ENCODE measurements at places on chromosomes 7 and 10.

DNA sequence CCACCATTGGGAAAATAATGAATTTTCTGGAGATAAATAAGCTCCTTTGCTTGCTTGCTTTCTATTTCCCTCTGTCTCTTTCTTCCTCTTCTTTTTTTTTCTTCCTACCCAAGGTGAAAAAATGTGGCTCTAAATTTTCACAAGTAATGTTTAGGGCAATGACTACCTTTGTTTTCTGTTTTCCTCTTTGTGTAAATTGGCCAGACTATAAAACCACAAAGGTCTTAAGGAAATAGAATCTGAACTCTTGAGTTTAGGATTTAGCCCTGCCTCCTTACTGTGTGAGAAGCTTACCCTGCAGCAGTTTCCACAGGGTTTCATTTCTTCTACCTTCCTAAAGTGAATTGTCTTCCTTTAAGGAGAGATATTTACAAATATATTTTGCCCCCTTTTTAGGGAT is 330.4 kb downstream of the ARL4A start:
- peak; percentile 3 for DNase-seq

DNA sequence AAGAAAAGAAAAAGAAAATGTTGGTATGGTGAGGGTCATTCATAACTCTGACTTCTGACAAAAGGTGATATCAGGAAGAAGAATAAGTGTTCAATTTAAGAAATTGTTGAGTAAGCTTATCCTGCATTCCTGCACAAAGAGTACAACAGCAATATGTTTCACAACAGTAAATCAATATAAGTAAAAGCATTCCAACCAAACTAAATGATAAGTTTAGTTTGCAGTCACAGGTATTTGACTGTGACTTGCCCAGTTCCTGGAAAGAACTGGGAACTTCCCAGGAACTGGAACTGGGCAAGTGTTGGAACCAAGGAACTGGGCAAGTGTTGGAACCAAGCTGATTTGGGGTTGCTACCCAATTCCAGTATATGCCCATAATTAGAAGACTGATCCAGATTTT is 35.0 kb downstream of the NEURL1 start:
- peak; percentile 21 for DNase-seq

- peak; percentile 8 for DNase-seq
Measured at GRCh38 chr10:116836902-116837523, 12.3 kb upstream of the ENO4 start.

GRCh38 chr10:81367132-81367531 is 507.9 kb upstream of the NRG3 start:
- no peak for DNase-seq

- DNase-seq = no peak
Measured at GRCh38 chr7:148545172-148545571, 45.4 kb upstream of the C7orf33 start.

DNA sequence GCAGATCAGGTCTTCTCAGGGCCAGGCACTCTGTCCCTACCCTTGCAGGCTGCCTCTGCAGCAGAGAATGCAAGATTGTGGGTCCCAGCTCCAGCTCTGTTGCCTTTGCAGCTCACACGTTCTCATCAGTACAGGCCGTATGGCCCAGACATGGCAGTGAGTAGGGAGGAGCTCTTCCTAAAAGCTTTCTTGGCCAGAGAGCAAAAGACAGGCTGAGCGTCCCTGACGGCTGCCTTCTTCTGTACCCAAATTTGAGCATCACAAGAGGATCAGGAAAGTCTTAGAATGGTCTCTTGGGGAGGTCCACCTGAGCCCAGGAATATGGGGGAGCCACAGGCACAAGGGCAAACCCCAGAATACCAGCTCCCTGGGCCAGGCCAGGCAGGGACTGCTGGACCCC is 266.3 kb upstream of the ZMIZ1 start:
- DNase-seq = no peak

DNA sequence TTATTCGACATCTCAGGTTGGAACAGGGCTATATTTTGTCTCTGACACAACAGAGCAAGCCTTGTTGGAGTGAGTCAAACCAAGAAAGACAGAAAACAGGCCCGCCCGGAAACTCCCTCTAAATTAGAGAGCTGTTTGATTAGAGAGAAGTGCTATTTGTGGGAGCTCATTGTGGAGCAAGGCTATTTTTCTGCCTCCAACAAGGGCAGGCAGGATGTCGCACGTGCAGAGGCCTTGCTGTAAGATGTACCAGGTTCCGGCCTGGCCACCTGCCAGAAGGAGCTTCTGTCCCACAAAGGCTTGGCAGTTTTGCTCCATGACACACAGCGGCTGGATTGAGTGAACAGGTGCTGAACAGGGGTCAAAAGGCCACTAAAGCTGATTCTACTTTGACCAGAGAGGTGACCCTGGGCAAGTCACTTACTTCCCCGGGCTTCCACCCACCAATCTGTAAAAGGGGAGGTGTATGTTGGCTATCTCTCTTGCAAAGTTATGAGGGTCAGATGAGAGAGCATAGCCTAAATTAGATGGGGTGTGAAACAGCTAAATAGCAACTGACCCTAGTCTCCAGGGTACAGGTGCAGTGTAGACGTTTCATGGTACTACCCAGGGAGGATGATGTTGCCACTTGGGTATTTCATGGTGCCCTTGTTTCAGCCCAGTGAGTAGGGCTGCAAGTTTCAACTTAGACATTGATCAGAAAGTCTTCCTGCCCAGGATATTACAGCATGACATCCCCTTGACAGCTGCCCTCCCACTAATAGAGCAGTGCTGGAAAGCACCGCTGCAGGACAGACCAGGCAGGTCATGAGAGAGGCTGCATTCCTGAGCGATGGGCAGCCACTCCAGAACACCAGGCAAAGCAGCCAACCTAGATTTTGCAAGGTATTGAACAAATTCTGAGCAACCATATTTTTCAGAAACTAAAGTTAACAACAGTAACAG is 62.0 kb downstream of the VSTM4 start:
- DNase-seq = no peak

- DNase-seq = peak; percentile 65
Measured at GRCh38 chr10:43204943-43205671, 61.8 kb downstream of the RASGEF1A start.

DNA sequence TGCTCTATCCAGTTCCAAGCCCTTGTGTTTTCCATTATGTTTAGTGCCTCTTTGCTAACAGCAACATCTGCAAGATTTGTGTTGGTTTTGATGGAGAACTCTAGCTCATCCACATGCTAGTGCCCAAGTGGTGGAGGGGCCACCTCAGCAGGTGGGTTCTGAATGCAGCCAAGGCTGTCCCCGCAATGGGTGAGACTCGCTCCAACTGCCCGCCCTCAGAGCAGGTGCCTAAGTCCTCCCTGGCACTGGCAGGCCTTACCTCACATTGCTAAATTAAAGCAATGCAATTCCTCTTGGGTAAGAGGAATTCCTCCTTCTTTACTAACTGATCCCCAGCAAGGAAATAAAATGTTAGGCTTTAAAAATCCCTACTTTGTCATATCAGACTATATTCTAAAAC is 146.8 kb downstream of the ADCY1 start:
- DNase-seq = no peak

DNA sequence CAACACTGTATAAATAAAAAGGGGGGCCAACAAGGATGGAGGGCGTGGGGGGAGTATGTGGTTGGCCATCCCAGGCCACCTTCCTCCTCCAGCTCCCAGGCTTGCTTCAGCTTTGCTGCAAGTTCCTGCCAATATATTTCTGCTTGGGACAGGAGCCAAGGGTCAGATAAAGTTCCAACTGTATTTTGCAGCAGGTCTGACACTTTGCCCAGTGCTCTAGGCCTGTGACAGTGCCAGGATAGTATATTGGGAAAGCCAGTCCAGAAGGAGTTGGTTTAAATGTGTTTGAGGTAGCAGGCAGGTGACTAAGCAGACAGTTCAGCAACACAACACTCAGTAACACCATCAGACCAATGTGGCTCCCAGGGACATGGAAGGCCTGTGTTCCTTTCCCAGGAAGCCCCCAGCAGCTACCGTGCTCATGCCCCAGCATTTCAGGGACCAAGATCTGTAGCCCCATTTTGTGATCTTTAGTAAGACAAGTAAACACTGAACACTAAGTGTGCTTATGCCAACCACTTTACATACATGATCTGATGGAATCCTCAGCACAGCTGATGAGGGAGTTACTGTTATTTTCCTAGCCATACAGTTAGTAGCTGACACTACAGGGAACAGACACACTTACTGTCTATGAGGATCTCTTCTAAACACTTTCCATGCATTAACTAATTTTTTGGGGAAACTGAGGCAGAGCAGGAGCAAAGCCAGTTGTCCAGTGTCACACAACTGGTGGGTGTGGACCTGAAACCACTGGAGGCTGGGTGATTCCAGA is 38.9 kb downstream of the DNAJB12 start:
- peak; percentile 56 for DNase-seq

- no peak for DNase-seq
Measured at GRCh38 chr7:135245226-135246190, 11.9 kb downstream of the STRA8 start.

- DNase-seq = peak; percentile 70
Measured at GRCh38 chr10:42652858-42653257, 14.5 kb upstream of the ZNF33B start.

GRCh38 chr10:14810969-14811953 is 26.6 kb downstream of the CDNF start:
- DNase-seq = no peak

- DNase-seq = no peak
Measured at GRCh38 chr7:50914460-50914859, 131.8 kb upstream of the GRB10 start.

DNA sequence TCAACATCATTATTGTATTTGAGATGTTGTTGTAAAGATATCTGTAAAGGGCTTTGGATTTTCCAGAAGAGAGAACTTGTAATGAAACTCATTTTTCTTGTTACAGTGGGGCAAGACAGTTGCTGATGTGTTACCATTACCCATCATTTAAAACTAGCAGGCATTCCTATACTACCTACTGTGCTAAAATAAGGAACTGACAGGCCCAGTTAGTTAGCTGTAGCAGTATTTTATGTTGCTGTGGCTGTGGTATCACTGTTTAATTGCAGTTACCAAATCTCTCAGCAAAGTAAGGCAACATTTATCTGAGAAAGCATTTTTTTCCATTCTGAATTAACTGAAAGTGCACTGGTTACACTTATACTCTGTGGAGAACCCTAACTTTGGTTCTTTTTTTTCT is 9.9 kb downstream of the ST7 start:
- no peak for DNase-seq

- no peak for DNase-seq
Measured at GRCh38 chr10:43162604-43163003, 24.4 kb downstream of the CSGALNACT2 start.

- DNase-seq = peak; percentile 96
Measured at GRCh38 chr7:977326-978048, 2.1 kb upstream of the COX19 start.

GRCh38 chr10:943334-944033 is 12.0 kb upstream of the LARP4B start:
- no peak for DNase-seq

GRCh38 chr7:123871998-123872867 is 27.3 kb downstream of the HYAL4 start:
- DNase-seq = peak; percentile 76

GRCh38 chr10:132848951-132849545 is 63.1 kb upstream of the NKX6-2 start:
- DNase-seq = no peak

DNA sequence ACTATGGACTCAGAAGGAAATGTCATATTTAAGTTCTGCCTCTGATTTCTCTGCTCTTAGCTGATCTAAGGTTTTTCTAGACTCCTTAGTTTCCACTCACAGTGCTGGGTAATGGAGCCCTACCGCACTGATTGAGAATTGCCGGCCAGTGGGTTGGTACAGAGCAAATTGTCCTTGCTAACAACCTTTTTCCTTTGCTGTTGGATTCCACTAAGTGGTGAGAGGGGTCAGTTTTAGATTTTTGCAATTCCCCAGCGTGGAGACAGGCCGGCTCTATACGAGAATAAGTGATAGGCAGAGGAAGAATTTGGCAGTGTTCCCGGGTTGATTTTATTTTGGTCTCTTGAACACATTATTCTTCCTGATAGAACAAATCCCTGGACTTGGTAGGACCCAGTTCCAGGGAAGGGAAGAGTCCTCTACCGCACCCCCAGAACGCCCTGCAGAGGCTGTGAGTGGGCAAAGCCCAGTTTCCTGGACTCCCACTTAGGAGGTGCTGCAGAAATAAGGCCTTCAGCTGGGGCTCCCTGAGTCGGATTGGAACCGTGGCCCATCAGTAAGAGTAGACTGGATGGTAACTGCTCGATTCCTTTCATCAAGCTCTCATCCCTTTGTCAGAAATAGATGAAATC is 3.0 kb upstream of the NRP1 start:
- no peak for DNase-seq

DNA sequence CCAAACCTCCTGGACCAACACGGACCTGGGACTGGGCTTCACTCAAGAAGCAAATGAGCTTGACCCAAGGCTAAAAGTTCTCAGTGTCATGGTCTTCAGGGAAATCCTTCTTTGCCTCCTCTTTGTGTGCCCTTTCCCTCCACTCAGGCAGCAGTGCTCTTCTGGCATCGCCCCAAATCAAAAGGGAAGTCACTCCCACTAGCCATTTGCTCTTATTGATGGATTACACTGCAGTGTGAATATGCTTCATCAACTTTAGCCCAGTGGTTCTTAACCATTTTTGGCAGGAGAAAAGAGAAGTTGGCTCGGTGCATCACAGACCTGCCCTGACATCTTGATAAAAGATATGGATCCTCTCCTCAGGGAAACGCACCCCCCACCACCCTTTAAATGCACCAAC is 19.2 kb upstream of the IKZF1 start:
- DNase-seq = no peak

GRCh38 chr7:54967377-54967776 is 51.4 kb upstream of the EGFR start:
- no peak for DNase-seq

- DNase-seq = no peak
Measured at GRCh38 chr10:56449770-56450169, 88.7 kb upstream of the ZWINT start.

- DNase-seq = no peak
Measured at GRCh38 chr7:146331369-146331768, 214.8 kb downstream of the CNTNAP2 start.

GRCh38 chr7:73721377-73721817 is 1.9 kb upstream of the STX1A start:
- no peak for DNase-seq

DNA sequence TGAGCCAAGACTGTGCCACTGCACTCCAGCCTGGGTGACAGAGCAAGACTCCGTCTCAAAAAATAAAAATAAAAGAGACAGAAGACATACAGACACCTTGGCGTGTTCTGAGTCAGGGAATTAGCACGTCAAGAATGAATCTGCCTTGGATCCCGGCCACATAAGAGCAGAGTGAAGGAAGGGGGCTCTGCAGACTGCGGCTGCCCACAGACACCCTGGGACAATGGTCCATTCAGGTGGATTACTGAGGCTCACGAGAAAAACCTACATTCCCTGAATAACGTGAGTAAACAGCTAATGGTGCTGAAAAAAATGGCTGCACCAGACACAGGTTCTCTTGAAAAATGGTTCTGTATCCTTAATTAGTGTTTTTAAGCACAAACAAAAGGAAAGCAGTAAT is 100.1 kb upstream of the FGFR2 start:
- no peak for DNase-seq

DNA sequence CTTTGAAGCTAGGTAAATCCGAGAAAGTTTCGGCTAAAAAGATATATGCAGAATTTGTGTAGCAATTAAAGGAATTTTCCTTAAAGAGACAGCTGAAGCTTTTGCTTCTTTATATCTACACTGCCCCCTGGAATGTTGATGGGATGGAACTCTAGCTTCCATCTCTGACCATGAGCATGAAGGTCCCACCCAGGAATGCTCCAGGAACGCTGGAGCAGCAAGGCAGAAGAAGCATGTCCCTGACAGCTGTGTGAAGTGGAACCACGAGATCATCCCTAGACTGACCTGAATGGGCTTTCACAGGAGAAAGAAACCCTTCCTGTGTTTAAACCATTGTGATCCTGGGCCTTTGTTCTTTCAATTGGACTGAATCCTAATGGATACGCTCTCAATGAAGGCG is 99.7 kb upstream of the NOBOX start:
- no peak for DNase-seq

GRCh38 chr7:54330216-54330800 is 211.9 kb upstream of the VSTM2A start:
- DNase-seq = no peak

Measured in small intestine (tissue), 16 donors.